ENCODE measurements at places on chromosomes 4 and X.
A peak's percentile ranks its signal among the peaks of the same experiment; 100 is the strongest.

- DNase-seq = no peak
These were observed 354.7 kb upstream of the PITX2 start for GRCh38 chr4:110977554-110977953.

DNA sequence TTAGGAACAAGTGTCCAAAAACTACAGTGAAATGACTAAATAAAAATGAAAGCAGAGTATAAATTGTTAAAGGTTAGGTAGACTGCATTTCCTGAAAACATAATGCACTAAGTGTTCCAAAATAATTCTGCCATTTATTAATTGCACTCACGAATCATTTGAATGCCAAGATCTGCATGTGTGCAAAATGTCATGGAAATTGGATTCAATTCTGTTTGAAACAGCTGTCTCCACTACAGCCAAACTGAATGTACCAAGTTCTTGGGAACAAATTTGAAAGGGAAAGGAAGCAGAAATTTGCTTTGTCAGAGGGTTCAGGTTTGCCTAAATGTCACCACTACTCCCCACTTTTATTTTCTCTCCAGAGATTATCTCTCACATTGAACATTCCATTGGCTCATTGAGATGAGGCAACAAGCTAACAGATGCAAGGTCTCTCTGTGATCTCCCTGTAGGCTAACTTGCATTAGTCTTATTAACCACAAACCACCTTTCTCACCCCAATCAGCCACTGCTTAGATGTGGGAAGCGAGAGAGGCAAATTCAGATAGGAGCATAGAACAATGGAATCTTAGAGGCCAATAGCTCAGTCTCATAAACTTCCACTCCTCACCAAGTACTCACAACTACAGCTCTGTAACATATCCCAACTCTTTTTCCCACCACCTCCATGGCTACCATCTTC is 226.6 kb downstream of the KDR start:
- no peak for DNase-seq

GRCh38 chr4:144353292-144353691 is 212.8 kb upstream of the GYPA start:
- DNase-seq = no peak

- DNase-seq = no peak
These were observed 32.6 kb upstream of the FAM241A start for GRCh38 chr4:112112590-112113170.

- DNase-seq = no peak
These were observed 148.7 kb upstream of the CTSO start for GRCh38 chr4:156102411-156102810.

- DNase-seq = no peak
These were observed 1.1 kb upstream of the RAB40A start for GRCh38 chrX:103520386-103520785.

GRCh38 chr4:27484216-27484615 is 623.6 kb downstream of the STIM2 start:
- no peak for DNase-seq

- DNase-seq = no peak
These were observed 26.5 kb downstream of the HNRNPDL start for GRCh38 chr4:82403725-82404124.

DNA sequence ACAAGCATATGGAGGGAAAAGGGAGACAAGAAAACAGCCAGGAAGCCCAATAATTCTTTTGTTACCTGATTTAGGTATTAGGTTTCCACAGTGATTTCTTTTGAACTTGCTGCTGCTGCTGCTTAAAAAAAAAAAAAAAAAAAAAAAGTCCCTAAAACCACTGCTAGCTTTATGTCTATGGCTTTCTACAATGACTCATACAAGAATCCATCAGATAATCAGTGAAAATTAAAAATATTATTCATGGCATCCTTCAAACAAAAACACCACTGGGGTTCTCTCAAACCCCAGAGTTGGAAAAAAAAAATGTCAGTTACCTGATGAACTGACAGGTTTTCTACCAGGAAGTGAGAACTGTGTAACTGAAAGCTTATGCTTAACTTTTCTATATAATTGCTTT is 14.3 kb downstream of the EPHA5 start:
- DNase-seq = no peak

- no peak for DNase-seq
These were observed 76.8 kb upstream of the MCF2 start for GRCh38 chrX:139784807-139785206.

- no peak for DNase-seq
These were observed 422.2 kb downstream of the SPIN4 start for GRCh38 chrX:62928906-62929305.

DNA sequence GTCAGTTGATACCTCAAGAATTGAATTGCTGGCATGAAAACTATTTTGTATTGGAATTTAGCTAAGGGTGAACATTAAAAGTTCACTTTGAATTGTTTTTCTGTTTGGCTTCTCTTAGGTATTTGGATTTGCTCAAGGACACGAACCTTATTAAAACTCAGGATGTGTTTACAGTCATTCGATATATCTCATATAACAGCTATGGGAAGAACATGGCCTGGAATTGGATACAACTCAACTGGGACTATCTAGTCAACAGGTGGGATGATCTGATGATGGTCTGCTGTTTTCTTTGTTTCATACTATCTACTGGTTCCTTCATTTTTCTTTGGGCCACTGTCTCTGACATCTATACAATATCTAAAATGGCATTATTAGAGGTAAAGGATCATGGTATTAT is 69.7 kb downstream of the PITX2 start:
- no peak for DNase-seq

DNA sequence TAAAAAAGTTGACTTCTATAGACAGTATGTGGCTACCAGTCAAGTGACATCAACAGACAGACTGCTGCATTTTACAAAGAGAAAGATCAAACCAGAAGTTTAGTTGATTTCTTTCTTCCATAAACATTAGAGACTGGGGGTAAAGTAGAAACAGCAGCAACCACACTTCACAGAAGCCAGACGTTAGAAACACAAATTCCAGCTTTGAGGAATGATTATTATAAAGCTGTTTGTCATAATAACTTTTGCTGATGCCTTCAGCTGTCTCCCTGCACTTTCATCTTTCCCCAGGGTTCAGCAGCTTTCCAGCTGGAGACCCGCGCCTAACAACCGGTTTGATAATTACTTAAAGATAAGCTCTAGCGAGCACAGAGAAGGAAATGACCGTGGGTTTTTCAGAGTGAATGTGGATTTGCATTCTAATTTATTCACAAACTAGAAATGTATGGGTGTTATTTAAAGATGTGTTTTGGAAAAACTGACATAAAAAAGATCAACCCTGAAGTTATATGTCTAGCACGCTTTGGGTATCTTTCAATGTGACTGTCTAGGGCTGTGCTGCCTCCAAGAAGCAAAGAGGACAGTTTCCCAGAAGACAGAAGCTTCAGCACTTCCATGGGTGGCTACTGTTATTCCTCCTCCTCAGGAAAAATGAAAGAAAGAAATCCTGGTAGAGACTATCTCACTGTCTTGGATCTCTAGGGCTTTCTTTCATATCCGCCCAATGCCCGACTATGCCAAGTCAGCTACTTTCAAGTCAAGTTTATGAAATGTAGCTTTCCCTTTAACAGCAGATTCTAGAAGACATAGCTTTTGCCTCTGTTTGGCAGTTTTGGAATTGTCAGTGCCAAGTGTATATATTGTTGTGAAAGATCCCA is 15.0 kb upstream of the ENAM start:
- DNase-seq = no peak

DNA sequence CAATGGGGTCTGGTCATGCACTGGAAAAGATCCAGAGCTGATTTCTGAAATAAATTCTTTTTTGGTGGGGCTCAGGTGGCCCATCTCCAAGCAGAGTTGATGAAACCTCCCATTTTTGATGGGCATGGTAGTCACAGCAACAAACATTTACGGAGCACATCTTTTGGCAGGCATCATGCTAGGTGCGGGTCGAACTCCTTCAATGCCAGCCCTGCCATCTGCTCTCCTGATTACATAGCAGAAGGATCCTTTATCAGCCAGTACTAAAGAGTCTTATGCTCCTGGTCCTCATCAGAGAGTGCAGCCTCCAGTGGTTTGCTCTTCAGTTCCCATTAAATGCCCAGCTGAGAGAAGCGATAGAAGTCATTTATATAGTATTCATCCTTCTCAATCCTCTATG is 121.7 kb downstream of the GRXCR1 start:
- DNase-seq = no peak

DNA sequence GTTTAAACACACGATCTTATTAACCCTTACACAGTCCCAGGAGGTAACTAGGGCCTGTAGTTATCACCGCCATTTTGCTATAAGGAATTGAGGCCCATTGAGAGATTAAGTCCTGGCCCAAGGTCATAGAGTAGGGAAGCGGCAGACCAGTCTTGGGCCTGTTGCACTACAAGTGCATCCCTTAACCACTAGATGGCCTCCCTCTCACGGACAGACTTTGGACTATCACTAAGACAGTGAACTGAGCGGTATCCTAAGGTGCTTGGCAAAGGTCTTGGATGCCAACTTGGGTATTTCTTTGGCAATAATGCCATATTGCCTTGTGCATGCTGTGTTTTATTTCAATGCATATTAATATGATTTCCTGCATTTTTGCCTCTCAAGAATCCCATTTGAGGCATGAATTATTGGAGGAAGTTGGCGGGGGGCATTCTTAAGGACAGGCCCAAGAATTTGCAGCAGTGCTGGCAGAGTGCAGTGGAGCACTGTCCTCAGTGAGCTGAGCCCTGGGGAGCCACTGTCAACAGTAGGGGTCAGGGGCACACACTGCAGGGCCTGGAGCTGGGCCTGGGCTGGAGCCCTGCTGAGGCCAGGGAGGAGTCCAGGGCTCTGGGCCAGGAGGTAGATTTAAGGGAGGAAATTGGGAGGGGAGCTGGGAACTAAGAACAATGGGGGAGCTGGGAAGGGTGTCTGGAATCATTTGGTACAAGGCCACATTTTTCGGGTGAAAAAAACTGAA is 147.4 kb downstream of the SMIM20 start:
- no peak for DNase-seq

GRCh38 chr4:83387012-83387411 is 52.4 kb upstream of the HPSE start:
- DNase-seq = no peak

- no peak for DNase-seq
These were observed 142.8 kb upstream of the VCX2 start for GRCh38 chrX:8313844-8314243.

DNA sequence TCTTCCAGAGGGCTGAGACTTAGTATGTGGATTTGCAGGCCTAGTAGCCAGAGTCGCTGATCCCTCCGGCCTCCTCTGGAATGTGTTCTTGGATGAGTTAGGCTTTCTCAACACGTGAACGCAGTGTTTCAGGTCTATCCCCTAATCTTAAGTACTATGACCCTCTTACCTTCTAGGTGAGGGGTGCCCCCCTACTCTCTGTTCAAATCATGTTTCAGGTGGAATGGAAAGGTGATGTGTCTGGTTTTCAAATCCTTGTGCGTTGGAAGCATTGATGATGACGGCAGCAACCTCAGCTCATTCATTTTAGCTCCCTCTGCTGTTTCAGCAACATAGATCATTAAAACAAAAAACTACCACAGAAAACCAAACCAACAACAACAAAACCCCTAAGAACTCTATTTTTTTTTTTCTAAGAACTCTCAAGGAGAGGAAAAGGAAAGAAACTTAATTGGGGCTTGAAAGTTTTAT is 56.4 kb downstream of the RWDD4 start:
- no peak for DNase-seq

DNA sequence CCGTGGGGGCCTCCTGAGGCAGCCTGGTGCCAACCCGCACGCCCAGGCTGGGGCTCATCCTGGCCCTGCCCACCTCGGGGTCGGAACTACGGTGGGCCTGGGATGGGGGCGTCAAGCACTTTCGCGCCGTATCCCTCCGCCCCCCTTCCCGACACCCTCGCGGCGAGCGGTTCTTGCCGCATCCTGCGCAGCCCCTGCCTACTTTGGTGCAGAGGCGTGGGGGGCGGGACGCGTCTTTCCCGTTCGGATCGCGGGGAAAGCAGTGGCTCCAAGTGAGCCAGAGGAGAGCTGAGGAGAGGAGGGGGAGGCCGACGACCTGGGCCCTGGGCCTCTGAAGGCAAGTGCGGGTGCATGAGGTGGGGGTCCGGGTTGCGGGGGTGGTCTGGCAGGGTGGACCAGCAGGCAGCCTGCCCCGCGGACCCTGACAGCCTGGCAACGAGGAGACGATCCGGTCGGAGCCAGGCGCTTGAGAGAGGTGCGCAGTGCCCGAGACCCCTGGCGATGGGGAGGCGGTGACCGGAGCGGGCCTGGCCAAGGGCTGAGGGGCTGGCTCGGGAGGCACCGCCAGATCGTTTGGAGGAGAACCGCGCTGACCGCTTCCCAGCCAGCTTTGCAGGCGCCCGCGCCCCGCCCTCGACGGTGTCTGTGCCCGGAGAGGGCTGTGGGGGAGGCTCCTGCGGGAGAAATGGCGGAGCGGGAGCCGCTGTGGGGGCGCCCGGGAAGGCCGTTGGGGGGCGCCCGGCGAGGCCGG is at the start of gene GPRASP2:
GPRASP2 (plus strand) TSS at position 233 of the 751 bp plus-strand sequence. CDS start 2,422 bp downstream, outside the sequence.
- peak; percentile 29 for DNase-seq

- DNase-seq = no peak
These were observed 33.1 kb upstream of the VCX3A start for GRCh38 chrX:6568031-6568430.

GRCh38 chrX:63128509-63128908 is 222.6 kb downstream of the SPIN4 start:
- peak; percentile 28 for DNase-seq

GRCh38 chr4:111283066-111283677 is 660.3 kb upstream of the PITX2 start:
- peak; percentile 74 for DNase-seq

- no peak for DNase-seq
These were observed 6.6 kb downstream of the SCML1 start for GRCh38 chrX:17743913-17744312.

GRCh38 chr4:4406455-4407298 is 19.8 kb downstream of the NSG1 start:
- DNase-seq = no peak

- no peak for DNase-seq
These were observed 46.0 kb upstream of the TMEM184C start for GRCh38 chr4:147571036-147571770.

DNA sequence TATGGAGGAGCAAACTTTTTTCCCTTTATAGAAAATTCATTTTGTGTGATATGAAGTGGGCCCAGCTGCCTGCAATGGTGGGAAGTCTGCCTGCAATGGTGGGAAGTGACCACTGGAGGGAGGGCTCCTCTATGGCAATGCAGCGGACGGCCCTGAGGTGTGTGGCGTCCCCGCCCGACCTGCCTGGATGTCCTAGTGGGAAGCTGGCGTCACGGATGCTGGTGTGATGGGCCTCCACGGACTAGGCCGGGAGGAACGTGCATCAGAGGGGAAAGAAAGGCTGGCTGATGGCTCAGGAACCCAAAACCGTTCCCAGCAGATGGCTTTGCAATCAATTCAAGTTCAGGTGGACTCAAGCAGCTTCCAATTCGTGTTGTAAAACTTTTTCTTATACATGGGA is 177.9 kb downstream of the AFAP1 start:
- peak; percentile 73 for DNase-seq

GRCh38 chrX:135688137-135688536 is 25.3 kb upstream of the CT45A1 start:
- DNase-seq = peak; percentile 56

GRCh38 chr4:101451086-101451485 is 103.8 kb upstream of the PPP3CA start:
- DNase-seq = no peak

GRCh38 chrX:15998350-15998749 is 125.0 kb upstream of the GRPR start:
- DNase-seq = no peak

- DNase-seq = no peak
These were observed 105.9 kb upstream of the SCOC start for GRCh38 chr4:140267576-140267975.

- DNase-seq = no peak
These were observed 3.4 kb downstream of the GLUD2 start for GRCh38 chrX:121050781-121051180.

- no peak for DNase-seq
These were observed 28.4 kb upstream of the TNIP3 start for GRCh38 chr4:121192480-121192879.
